ENCODE measurements at places on chromosomes 6 and 20.

- no peak overlapping the region for H3K27ac ChIP-seq
- H3K36me3 ChIP-seq: no peaks in the 10 kb centered on the region
- no peak for DNase-seq
- no peak overlapping the region for H3K4me3 ChIP-seq
- no peaks in the 10 kb centered on the region for H3K4me1 ChIP-seq
Observed at GRCh38 chr20:34689486-34689885, 12.6 kb upstream of the PIGU start.

GRCh38 chr6:166942393-166943168, 13.8 kb downstream of the RNASET2 start:
- H3K4me3 ChIP-seq: no peak overlapping the region
- no peak for DNase-seq
- H3K27ac ChIP-seq: peak overlapping the region; percentile 66
- H3K4me1 ChIP-seq: peaks cover 6% of the 10 kb centered on the region
- H3K27me3 ChIP-seq: no peaks in the 10 kb centered on the region

DNA sequence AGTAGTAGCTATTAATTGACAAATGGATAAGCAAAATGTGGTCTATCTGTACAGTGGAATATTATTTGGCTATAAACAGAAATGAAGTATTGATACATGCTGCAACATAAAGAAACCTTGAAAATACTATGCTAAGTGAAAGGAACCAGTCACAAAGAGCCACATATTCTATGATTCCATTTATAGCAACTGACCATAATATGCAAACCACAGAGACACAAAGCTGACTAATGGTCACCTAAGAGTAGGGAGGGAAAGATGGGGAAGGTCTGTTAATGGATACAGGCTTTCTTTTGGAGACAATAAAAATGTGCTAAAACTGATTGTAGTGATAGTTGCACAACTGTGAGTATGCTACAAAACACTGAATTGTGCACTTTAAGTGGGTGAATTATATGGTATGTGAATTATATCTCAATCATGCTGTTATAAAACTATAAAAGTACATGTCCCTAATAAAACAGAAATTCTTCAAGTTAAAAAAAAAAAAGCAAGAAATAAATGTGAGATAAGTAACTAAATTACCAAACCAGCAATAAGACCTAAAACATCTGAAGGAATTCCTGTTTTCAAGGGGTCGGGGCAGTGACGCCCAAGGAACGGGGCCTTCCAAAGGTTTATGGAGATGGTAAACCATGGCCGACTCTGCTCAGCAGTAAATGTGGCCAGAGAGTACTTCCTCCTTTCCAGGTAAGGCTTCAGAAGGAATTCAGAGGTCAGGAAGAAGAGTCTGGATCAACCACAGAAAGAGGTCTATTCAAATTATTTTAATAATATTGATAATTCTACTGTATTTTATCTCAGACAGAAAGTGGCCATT, 75.4 kb downstream of the ARHGAP18 start:
- H3K4me1 ChIP-seq: no peaks in the 10 kb centered on the region
- DNase-seq: no peak
- no peak overlapping the region for H3K4me3 ChIP-seq
- H3K27me3 ChIP-seq: no peaks in the 10 kb centered on the region
- H3K36me3 ChIP-seq: no peaks in the 10 kb centered on the region

DNA sequence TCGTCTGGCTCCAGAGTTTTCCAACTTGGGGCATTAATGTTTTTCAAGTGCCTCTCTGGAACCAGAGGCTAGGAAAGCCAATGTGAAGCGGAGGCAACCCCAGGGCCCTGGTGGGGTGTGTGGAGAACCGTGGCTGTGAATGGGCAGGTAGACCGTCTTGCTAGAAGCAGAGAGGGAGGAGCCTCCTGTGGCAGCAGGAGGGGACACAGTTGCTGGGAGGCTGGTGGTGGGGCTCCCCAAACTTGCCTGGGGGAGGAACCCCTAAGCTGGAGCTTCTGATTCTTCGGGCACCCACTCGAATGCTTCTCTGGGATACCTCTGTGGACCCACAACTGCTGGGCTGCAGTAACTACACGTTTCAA, 65.3 kb upstream of the APCDD1L start:
- no peak overlapping the region for H3K27ac ChIP-seq
- peaks cover 79% of the 10 kb centered on the region for H3K27me3 ChIP-seq
- no peaks in the 10 kb centered on the region for H3K36me3 ChIP-seq
- no peak for DNase-seq
- no peaks in the 10 kb centered on the region for H3K4me1 ChIP-seq

DNA sequence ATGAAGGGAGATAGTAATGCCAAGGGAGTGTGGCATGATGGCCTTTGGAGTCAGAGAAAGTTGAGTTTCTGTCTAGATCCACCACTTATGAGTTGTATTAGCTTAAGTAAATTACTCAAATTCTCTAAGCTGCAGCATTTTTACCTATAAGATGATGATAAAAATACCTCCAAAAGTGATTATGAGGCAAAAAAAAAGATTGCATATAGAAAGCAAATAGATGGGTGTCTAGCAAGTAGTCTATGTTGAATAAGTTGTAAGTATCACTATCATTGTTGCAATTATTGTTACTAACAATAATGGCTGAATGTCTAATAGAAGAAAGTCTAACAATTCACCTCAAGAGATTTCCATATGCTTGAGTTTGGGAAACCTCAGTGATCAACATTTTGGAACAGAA, 959.2 kb upstream of the GJE1 start:
- no peaks in the 10 kb centered on the region for H3K4me1 ChIP-seq
- H3K36me3 ChIP-seq: no peaks in the 10 kb centered on the region
- no peak overlapping the region for H3K27ac ChIP-seq
- no peak for DNase-seq
- peaks cover 6% of the 10 kb centered on the region for H3K27me3 ChIP-seq

DNA sequence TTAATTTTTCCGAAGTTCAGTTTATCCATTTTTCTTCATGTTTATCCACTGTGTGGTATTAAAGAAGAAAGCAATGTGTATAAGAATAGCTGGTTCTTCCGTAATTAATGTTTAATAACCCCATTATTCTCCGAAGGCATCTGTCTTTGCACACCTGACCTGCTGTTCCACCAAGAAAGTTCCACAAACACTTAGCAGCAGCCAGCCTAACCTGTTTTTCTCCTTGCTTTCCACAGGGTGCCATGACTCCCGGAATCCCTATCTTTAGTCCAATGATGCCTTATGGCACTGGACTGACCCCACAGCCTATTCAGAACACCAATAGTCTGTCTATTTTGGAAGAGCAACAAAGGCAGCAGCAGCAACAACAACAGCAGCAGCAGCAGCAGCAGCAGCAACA, 7.4 kb downstream of the TBP start:
- H3K27ac ChIP-seq: no peak overlapping the region
- H3K4me1 ChIP-seq: peaks cover 29% of the 10 kb centered on the region
- peaks cover 62% of the 10 kb centered on the region for H3K36me3 ChIP-seq
- H3K4me3 ChIP-seq: no peak overlapping the region
- no peaks in the 10 kb centered on the region for H3K27me3 ChIP-seq

DNA sequence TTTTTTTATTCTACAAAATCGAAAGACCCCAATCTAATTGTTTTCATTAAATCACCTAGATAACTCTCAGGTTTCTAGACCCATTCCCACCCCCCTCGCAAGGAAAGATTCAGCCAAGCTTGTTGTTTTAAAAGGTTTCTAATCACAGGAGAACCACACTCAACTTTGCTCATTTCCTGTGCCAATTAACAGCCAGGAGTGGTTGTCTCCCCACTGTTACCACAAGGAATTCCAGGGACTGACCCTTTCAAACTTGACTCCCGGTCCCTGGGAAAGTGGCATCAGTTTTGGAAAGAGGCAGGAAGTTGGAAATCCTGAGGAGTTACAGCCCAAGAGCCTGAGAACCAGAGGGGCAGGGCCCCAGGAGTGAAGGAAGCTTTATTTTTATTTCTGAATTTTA, 561.3 kb upstream of the JAG1 start:
- H3K4me1 ChIP-seq: no peaks in the 10 kb centered on the region
- H3K27ac ChIP-seq: no peak overlapping the region
- no peaks in the 10 kb centered on the region for H3K36me3 ChIP-seq
- no peaks in the 10 kb centered on the region for H3K27me3 ChIP-seq

GRCh38 chr6:51855310-51856082, 231.9 kb downstream of the PKHD1 start:
- H3K27me3 ChIP-seq: peaks cover 14% of the 10 kb centered on the region
- H3K36me3 ChIP-seq: no peaks in the 10 kb centered on the region
- H3K27ac ChIP-seq: no peak overlapping the region
- DNase-seq: no peak
- no peaks in the 10 kb centered on the region for H3K4me1 ChIP-seq
- H3K4me3 ChIP-seq: no peak overlapping the region

DNA sequence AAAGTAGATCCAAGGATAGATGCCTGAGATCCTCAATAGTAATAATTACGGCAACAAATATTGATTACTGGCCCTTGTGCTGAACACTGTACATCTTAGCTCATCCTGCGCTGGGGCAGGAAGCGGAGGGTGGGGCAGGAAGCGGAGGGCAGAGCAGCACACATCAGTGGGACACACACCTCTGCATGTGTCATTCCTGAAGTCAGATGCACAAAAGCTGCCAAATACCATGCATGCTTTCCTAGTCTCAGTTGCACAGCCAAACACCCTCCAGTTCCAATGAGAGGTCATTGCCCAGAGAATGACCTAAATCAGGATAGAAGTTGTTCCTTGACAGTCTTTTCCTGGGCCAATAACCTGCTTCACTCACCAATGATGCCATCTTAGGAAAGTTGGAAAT, 74.4 kb upstream of the FOXC1 start:
- no peaks in the 10 kb centered on the region for H3K27me3 ChIP-seq
- H3K4me3 ChIP-seq: peak overlapping the region; percentile 58
- DNase-seq: no peak
- peak overlapping the region; percentile 19 for H3K27ac ChIP-seq

DNA sequence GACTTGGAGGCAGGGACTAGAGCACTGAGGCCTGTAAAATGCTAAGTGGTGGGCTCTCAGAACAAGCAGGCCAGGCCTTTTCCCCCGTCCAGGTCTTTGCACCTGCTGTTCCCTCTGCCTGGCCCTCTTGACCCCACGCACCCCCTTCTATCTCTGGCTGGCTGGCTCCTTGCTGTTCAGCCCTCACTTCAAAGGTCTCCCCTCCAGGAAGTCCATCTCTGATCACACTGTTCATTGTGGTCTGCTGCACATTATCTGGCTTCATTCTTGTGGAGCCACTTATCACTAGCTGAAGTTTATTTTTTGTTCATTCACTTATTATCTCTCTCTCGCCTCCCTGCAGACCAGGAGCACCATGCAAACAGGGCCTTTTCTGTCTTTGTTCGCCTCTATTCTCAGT, 24.5 kb downstream of the SLC13A3 start:
- H3K27me3 ChIP-seq: peaks cover 54% of the 10 kb centered on the region
- H3K4me1 ChIP-seq: no peaks in the 10 kb centered on the region
- no peak overlapping the region for H3K27ac ChIP-seq
- DNase-seq: no peak

DNA sequence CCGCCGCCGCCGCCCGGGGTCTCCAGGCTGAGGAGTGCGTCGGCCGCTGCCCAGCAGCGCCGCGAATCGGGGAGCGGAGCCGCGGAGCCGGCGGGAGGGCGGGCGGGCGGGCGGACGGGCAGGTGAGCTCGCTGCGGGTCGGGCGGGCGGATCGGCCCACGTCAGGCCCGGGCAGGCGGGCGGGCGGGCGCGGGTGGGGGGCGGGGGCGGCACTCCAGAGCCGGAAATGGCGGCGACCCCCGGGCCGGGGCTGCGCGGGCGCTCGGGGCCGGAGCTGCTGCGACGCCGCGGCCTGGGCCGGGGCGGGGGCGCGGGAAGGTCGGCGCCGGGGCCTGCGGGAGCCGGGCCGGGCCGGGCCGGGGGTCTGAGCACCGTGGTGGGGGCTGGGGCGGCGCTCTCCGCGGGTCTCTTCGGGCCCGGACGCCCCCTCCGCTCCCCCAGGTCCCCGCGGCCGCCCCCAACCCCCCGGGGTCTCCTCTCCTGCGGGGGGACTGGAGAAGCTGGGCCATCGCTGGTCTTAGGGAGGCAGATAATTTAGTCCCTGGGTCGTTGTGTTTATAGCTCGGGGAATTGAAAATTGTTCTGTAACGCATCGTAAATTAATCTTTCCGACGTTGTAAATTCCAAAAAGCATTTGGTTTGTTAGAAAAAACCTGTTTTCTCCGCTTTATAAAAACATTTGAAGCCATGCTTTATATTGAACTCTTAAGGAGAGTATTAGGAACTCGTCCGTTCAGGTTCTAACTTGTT, 451 bp downstream of the DNAJC5 start:
- peaks cover 29% of the 10 kb centered on the region for H3K36me3 ChIP-seq
- no peak for DNase-seq
- H3K4me3 ChIP-seq: peak overlapping the region; percentile 92
- H3K4me1 ChIP-seq: peaks cover 41% of the 10 kb centered on the region
- H3K27me3 ChIP-seq: no peaks in the 10 kb centered on the region

- DNase-seq: peak; percentile 20
- no peaks in the 10 kb centered on the region for H3K36me3 ChIP-seq
- H3K4me1 ChIP-seq: peaks cover 25% of the 10 kb centered on the region
- H3K27me3 ChIP-seq: no peaks in the 10 kb centered on the region
Observed at GRCh38 chr6:90233994-90234393, 62.6 kb downstream of the BACH2 start.

- H3K4me1 ChIP-seq: peaks cover 5% of the 10 kb centered on the region
- H3K27me3 ChIP-seq: peaks cover 6% of the 10 kb centered on the region
- no peak overlapping the region for H3K4me3 ChIP-seq
- no peak for DNase-seq
Observed at GRCh38 chr6:14943116-14943515, 302.8 kb upstream of the JARID2 start.

GRCh38 chr6:36130667-36131510, 576 bp downstream of the MAPK13 start:
- H3K4me1 ChIP-seq: peaks cover 48% of the 10 kb centered on the region
- H3K36me3 ChIP-seq: peaks cover 26% of the 10 kb centered on the region
- peak; percentile 60 for DNase-seq
- peak overlapping the region; percentile 90 for H3K4me3 ChIP-seq

DNA sequence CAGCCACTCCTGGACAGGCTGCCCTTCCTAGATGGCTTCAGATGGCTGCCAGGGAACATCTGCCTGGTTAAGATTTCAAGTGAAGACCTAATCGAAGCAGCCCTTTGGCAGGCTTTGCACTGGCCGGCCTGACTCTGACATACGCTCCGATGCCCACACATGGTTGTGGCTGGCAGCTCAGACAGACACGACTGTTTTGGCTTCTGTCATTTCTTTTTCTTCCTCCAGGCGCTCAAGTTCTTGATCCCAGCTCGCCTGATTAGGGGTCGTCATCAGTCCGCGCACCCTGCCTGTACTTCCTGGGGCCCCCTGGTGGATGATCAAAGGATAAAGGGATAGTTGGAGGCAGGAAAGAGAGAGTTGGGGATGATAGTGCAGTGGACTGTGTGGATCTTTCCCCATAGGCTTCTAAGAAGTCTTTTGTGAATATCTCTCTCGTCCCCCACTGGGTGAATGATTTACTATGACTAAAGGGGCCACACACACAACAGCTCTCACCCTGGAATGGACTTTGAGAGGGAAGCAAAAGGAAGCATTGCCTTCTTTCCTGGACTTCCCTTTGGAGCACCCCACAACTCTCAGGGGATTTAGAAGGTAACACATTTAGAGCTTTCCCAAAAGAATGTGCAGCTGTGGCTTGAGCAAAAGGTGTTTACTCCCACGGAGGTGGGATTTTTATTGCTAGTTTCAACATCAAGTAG, 21.4 kb upstream of the TRAM2 start:
- peaks cover 21% of the 10 kb centered on the region for H3K27me3 ChIP-seq
- peak; percentile 11 for DNase-seq
- peaks cover 6% of the 10 kb centered on the region for H3K4me1 ChIP-seq
- H3K36me3 ChIP-seq: no peaks in the 10 kb centered on the region

All from effector memory CD8-positive, alpha-beta T cell (primary cell).